Osteocyte (in vitro differentiated cells): ENCODE measurements at places on chromosomes 2 and 18. TPM values are rescaled to one million over a fixed set of nuclear protein-coding genes. Genes with fewer than 3 reads are reported as not detected.

GREB1 gene
- total RNA-seq = 0.54 and 0.55 TPM in 2 replicates

GRCh38 chr2:200747668-200748618 is 63.8 kb upstream of the BZW1 start:
- no peak for DNase-seq

DNA sequence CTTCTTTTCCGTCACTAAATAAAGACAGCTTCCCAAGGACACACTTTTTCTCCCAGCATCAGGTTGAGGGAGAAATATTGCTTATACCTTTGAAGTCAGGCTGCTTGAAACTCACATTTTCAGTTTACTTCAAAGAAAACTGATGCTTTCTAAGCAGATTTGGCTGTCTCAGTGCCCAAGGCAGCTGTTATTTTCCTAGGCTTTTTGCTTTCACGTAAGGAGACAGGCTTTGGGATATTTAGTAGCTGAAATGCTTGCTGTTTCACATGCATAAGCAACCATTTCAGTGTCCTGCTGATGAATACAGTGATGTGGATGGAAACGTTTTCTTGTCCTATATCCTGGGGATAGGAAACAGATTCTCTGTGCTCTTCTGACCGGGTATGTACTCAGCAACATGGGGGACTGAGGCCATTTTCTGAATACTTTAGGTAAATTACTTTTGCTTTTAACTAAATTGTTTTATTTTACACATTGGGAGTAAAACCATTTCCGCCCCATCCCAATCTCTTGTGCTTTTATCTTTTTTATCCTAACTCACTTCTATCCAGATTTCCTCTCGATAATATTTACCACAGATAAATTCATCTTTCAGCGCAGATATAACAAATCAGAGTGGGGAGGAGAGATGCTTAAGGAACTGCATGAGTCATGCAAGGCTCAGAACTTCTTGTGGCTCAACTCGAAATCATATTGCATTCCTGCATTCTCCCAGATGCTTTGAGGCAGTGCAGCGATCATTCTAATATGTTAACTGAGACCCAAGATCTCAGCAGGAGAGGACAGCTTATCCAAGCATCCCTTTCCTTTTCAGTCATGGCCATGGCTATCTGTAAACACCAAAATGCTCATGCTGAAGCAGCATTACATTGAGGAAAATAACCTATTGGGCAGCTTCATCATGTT is 22.2 kb downstream of the GALR1 start:
- DNase-seq = no peak

- peak; percentile 64 for DNase-seq
Observed at GRCh38 chr18:13560306-13560705, 166.1 kb downstream of the FAM210A start.

DNA sequence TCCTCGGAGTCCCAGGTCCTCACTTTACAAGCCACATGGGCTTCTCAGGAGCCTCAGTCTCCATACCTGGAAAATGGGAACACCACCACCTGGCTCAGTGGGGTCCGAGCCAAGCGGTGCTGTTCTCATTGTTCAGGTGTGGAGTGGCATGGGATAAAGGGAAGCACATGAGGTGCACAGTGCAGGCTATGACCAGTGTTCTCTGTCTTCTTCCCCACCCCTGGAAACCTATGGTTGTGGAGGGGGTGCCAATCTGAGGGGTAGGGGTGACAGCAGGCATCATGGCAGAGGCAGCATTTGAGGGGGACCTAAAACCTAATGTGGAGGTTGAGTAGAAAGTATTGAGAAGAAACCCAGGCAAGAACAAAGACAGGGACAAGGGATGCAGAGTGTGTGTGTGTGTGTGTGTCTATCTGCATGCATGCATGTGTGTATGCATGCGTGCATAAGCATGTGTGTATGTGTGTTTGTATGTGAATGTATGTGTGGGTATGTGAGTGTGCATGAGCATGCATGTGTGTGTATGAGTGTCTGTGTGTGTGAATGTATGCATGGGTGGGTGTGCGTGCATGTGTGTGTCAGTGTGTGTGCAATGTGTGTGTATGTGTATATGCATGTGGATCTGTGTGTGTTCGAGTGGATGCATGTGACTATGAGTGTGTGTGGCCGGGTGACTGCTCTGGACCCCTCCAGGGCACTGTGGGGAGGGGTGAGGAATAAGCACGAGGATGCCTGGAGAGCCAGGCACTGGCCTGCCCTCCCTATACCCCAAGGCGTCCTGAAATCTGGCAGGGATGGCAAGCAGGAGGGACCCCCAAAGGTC is 4.0 kb downstream of the KIF1A start:
- DNase-seq = peak; percentile 77

- no peak for DNase-seq
Observed at GRCh38 chr2:152071092-152071491, 27.8 kb downstream of the CACNB4 start.

DNA sequence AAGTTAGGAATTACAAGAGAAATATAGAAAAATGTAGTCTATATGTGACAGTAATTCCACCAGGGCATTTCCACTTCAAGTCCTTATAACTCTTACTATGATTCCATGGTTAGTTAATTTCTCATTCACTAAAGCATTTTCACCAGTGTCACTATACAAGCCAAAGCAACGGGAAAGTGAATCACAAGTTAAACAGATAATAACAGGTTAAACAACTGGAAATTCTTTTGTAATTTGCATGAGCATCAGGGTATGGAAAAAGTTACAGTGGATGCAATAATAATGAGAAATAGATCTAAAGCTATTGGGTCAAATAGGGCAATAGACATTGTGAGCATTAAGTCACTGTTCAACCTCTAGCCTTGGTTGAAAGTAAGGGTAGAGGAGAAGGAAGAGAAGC is 88.9 kb upstream of the ST6GAL2 start:
- DNase-seq = no peak

KCNG3 gene
- total RNA-seq = not detected in 2 replicates

PGAP1 gene
- 21.3 and 22.4 TPM in 2 replicates for total RNA-seq

MYO5B gene
- total RNA-seq = not detected in 2 replicates

DNA sequence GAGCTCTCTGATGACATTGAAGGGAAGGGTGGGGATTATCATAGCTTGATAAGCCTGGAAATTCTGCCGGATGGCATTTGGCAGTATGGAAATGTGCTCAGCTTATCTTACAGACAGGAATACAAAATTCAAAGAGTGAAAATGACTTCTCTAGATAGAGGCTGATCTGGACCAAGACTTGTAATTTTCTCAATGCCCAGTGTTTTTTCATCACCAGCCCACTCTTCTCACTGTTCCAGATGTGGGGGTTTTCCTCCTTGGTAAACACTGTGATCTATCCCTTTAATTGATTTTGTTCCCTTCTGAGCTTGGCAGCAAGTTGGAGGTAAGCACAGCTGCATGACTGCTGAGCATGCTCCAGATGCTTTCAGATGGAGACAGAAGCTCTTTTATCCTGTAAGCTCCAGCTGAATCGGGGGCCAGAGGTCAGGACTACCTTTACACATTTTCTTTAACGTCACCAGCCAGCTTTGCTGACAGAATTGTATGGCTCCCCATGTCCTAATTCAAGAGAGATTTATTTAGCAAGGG is 287.4 kb upstream of the TCF4 start:
- no peak for DNase-seq

DNA sequence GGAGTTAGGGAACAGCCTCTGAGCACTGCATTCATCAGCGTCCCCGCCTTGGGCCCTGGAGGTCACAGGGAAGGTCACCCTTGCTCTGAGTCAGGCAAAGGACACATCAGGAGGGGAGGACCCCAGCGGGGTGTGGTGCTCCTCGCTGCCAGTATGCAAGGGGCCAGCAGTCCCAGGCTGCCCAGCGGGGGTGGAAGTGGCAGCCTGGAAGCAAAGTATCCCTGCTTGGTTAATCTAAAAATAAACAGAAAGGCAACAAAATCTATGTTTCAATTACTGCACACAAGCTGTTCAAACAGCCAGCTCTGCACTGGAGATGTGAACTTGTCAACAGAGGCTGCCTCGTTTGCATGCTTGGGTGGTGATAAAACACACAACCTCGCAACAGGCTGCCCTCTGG is 164.1 kb downstream of the KLHL29 start:
- DNase-seq = no peak

DNA sequence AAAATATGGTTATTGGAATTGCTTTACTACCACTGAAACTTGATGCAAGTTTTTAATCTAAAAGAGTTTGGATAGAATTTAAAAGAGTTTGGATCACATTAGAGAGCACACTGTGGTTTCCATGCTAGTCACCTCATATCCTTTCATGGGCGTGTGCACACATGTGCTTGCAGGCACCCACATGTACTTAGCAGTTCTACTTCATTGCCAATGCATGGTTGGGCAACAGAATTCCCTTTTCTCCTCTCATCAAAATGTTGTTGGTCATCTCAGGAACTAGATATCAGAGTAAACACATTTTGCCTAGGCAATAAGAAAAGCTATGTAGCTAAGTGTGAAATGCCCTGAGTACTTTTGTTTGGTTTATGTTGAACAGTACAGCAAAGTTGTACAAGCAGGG is 254.1 kb upstream of the RASGRP3 start:
- DNase-seq = no peak

AGPS gene
- 34.3 and 38.0 TPM in 2 replicates for total RNA-seq

IL1B gene
- total RNA-seq = not detected in 2 replicates

DIPK1C gene
- total RNA-seq = not detected in 2 replicates

- no peak for DNase-seq
Observed at GRCh38 chr2:164903204-164903603, 52.1 kb downstream of the SLC38A11 start.

FAM228A gene
- 0.32 TPM in 1 of 2 replicates, not detected in the other for total RNA-seq

ZNF804A gene
- not detected in 2 replicates for total RNA-seq

DNA sequence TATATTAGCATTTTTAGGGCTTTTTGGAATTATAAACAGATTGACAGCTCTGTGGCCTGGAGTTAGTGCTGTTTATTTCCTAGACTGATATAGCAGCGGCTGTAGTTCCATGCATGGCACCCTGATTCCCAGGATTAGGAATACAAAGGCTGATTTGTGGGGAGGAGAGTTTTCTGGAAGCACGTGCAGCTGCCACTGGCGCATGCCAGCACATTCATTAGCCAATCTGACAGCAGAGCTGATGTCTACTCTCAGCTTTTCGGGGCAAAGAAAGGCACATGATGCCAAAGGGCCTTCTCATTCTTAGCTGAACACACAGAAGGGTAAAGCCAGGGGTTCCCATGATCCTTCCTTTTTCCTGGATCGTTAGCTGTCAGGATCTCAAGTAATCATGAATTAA is 45.7 kb upstream of the RAPH1 start:
- DNase-seq = no peak

RGPD3 gene
- not detected in 2 replicates for total RNA-seq

- no peak for DNase-seq
Observed at GRCh38 chr18:8717011-8717770, 11.8 kb downstream of the MTCL1 start.

GRCh38 chr18:46155641-46156051 is 51.5 kb downstream of the HAUS1 start:
- DNase-seq = no peak

DNA sequence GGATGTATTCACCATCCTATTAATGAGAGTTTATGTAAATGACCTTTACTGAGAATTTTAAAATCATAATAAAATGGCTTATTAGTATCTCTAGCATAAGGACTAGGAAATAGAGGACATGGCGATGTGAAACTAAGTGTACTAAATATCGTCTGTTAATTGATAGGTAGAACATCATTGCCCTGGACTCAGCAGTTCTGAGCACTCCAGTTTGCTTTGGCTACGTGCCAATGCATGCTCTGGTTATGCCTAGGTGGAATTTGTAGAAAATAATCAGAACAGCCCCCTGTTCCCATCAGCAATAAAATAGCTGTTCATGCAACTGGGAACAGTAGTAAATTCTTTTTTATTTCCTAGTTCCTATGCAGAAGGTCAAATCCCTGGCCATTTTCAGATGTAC is 247.8 kb downstream of the DOK6 start:
- DNase-seq = no peak

DNA sequence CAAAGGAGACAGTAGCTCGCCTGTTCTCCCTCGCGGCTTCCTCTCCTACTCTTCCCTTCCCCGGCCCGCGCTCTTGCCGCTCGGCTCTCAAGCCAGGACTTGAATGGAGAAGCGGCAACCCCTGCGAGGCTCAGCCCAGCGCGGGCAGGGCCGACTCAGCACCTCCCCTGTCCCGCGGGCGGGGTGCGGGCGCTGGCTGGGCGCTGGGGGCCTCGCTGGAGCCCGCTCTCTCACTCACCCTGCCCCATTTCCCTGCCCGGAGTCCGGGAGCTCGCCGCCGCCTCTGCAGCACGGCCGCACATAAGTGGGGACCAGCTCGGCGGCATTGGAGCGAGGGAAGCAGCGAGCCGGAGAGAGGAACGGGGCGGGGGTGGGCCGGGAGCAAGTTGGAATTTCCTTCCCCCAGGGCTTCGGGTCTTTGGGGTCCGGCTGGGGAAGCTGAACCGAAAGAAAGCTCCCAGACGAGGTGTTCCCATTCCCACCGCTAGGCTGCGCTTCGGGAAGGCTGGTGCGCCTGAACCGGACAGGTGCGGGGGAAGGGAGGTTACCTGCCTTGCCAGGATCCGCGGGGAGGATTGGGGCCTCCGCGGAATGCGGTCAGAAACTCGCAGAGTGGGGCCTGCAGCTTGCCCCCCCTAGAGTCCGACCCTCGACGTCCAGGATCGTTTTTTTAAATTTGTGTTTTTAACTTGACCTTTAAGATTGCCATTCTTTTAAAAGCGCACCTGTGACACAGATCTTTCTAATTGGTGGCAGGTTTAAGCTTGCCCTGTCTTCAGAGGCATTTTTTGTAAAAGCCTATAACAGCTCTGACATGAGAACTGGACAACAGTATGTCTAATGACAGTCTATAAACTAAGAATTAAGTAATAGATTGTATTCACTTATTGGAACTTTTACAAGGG is at the start of gene COBLL1:
Gene COBLL1, minus strand, starts transcription at position 105 of the 905 bp plus-strand sequence. CDS start 627 bp downstream, outside the sequence.
- peak; percentile 88 for DNase-seq

TUBA4A gene
- 6.9 and 7.9 TPM in 2 replicates for total RNA-seq

DNA sequence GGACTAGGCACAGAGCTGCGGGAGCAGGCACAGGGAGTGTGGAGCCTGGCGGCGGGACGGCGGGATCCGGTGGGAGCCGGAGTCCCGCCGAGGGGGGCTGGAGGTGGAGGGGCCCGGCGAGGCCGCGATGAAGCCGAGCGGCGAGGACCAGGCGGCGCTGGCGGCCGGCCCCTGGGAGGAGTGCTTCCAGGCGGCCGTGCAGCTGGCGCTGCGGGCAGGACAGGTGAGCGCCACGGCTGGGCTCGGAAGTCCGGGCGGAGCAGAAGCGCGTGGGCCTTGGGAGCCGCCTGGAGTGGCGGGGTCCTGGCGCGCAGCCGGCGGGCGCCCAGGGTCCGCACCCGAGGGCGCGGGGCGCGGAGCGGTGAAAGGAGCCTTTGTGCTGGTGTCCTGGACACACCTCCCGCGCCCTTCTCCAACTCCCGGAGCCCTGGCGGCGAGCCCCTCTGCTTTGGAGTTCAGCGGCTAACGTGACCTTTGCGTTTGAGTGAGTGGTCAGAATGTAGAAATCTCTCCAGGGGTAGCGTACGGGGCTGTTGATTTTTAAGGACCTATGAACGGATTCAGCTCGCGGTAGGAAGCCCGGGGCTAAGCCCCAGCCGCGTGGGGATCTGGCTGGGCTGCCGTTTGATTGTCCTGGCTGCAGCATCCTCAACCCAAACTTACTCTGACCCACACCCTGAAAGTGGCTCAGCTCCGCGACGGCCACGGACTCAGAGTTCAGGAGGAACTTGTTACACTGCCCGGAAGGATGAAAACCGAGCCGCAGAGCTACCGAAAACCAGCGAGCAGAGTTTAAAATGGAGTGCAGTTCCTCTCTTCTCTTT is 448 bp downstream of the IMPA2 start:
- DNase-seq = no peak

GRCh38 chr2:233952335-233952734 is 35.2 kb downstream of the TRPM8 start:
- peak; percentile 63 for DNase-seq

- no peak for DNase-seq
Observed at GRCh38 chr2:137508739-137509384, 455.4 kb upstream of the HNMT start.

ALPG gene
- total RNA-seq = not detected in 2 replicates
